ENCODE measurements at places on chromosomes 4 and X.

DNA sequence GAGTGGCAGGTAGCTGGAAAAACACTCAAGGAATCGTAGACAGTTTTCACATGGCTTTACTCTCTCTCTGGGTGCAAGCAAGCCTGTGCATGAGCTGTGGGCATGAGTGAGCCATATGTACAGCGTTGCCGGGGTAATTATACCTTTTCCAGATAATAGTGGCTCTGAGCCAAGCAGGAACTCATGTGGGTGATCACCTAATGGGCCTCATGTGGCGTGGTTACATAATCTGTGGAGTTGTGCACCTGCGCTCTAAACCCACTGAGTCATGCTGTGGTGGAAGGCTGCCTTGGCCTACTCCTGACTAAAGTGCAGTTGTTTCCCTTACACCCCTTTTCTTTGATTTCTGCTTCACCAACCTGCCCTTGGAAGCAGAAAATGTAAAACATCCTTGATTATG, 1564.5 kb upstream of the PCDH10 start:
- no peak for DNase-seq

DNA sequence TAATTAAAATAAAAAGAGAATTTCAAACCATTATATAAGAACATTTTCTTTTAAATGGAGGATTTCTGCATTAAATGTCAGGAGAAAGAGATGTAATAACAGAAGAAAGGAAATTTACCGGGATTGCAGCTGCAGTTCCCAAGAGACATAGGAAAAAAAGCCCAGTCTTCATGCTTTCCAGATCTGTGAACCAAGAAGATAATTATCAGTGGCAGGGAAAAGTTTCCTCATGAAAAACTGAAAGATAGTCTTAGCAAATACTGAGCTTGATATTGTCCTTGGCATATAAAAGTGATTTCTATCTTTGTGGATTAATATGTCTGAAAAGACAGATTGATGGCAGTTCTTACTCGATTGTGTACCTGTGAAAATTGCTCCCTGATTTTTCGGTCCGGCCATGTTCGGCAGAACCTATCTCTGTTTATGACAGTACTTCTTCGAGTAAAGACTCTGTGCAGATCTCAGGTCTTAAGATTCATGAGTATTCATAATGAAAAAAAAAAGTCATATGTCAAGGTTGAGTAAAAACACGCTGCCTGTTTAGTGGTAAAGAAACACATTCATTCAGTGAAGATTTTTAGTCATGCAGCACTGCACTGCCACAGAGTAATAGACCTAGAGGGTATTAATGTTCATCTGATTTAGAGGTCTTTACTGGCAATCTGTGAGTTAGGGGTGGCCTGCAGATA, 29.6 kb downstream of the SPARCL1 start:
- DNase-seq, result no peak

GRCh38 chr4:6307230-6307629, 37.6 kb downstream of the WFS1 start:
- DNase-seq, result no peak

DNA sequence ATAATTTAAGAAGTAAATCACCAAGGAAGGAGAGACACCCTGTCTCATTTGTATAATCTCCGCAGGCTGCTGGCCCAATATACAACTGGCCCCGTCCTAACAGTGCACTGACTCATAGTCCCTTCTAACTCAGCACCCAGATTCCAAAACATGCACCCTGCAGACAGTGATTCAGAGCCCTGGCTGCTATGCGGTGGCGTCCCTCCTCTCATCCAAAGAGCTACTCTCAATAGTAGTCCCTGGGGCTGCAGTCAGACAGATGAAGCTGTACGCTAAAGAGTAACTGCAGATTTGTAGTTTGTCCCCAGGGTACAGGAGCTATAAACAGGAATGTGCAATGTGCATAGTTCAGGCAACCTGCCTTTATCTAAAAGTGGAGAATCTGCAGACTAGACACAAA, 23.0 kb downstream of the GABRA3 start:
- DNase-seq, result no peak

GRCh38 chr4:8261851-8262535, 7.6 kb upstream of the HTRA3 start:
- DNase-seq, result no peak

- DNase-seq, result no peak
Measured at GRCh38 chr4:180052629-180053028, 2190.6 kb upstream of the TENM3 start.

- DNase-seq, result no peak
Measured at GRCh38 chr4:6548201-6548881, 26.6 kb upstream of the MAN2B2 start.

GRCh38 chr4:102318105-102318504, 27.2 kb downstream of the SLC39A8 start:
- no peak for DNase-seq

GRCh38 chr4:6489927-6490326, 17.5 kb upstream of the PPP2R2C start:
- no peak for DNase-seq

- no peak for DNase-seq
Measured at GRCh38 chr4:20017070-20017776, 234.5 kb upstream of the SLIT2 start.

DNA sequence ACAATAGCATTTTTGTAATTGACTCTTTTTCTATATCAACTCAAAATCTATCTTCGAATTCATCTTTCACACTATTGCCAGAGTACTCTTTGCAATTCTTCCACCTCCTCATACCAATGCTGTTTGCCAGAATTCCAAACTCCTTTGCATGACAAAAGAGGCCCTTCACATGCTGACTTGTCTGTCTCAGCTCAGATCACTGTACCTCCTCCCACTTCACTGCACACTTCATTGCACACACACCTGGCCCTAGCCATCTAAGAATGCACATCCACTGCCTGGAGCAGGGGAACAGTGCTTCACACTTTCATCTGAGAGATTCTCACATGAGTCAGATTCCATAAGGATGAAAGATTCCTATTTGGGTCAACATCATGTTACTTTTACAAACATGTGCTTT, 56.5 kb downstream of the PRDM5 start:
- no peak for DNase-seq

- no peak for DNase-seq
Measured at GRCh38 chr4:1074077-1074476, 39.3 kb downstream of the RNF212 start.

GRCh38 chr4:87851332-87851731, 18.6 kb downstream of the MEPE start:
- DNase-seq, result no peak

DNA sequence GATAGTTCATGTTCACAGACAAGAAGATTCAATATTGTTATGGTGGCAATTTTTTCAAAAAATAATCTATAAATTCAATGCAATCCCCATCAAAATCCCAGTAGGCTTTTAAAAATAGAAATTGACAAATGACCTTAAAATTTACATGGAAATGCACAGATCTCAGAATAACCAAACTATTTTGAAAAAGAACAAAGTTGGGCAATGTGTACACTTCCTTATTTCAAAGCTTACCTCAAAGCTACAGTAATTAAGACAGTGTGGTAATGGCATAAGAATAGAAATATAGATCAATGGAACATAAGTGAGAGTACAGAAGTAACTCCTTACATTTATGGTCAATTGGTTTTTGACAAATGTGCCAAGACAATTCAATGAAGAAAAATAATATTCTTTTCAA, 39.0 kb downstream of the FRMD7 start:
- no peak for DNase-seq

DNA sequence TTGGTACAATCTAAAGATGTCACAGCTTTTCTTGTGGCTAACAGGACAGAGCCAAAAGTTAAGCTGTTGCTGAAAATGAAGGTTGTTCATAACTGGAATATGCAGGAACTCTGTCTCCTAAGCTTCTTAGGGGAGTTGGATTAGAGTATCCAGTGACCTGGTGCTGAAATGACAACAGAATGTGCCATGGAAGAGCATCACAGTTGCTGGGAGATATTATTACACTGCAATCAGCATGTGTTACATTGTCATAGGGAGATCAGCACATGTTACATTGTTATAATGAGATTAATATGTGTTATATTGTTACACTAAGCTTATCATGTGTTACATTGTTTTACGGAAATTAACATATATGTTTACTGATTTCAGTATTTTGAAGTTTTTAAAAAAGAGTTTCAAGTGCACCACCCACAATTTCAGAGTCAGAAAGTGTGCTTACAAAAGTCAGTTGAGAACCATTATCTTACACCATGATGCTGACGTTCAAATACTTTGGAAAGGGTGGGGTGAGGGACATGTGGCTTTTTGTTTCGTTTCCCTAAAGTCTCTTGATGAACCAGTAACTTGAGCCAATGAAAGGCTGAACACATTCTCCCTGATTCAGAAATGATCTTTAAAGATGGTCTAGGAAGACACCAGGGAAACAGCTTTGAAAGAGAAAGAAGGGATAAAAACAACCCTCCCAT, 113.4 kb downstream of the DRD5 start:
- DNase-seq, result no peak

- DNase-seq, result no peak
Measured at GRCh38 chr4:8345053-8345945, 75.7 kb downstream of the HTRA3 start.

- no peak for DNase-seq
Measured at GRCh38 chrX:9903146-9903545, 64.0 kb upstream of the CLDN34 start.

DNA sequence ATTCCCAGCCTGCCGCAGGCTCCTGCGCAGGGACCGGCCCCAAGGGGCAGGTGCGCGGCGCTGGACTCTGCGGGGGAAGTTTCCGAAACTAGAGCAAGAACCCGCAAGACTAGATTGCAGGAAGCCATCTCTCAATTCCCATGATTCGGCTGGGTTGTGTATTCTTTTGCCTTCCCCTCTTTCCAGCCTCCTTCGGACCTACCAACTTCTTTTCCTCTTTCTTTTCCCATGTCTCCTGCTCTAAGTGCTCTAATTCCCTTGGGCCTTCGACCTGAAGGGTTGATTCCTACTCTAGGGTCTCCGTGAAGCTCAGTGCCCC, 645 bp upstream of the OPHN1 start:
- DNase-seq, result no peak

DNA sequence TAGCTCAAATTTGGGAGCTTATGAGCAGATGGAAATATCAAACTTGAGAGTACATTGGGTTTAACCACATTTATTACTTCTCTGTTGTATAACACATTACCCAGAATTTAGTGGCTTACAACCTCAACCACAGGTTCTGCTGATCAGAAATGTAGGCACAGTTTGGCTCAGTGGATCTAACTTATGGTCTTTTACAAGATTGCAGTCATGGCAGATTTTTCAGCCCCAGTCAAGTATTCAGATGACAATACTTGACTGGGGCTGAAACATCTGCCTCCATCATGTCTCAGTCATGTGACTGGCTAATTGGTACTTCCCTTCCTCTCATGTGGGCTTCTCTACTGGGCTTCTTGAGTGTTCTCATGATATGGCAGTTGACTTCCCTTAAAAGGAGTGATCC, 44.0 kb upstream of the ADAD1 start:
- no peak for DNase-seq

DNA sequence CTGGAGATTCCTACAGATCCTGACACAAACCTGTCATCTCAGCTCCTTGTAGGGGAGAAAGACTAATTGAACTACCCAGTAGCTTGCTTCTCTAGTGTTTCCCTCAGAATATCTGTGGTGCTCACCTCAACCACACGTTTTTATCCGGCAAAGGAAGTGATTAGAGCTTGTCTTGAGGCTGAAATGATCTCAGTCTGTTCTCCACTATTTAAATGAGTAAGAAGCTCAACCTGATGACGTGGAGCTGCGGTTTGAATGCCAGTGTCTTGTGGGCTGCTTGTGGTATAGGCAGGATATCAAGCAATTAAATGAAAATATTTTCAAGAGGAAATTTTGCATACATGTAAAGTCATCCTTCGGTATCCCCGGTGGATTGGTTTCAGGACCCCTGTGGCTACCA, 270.2 kb downstream of the TLL1 start:
- DNase-seq, result no peak

GRCh38 chr4:8090312-8090711, 68.3 kb downstream of the ABLIM2 start:
- no peak for DNase-seq

- DNase-seq, result no peak
Measured at GRCh38 chrX:123493857-123494256, 239.0 kb downstream of the THOC2 start.

GRCh38 chr4:26104056-26104685, 190.2 kb downstream of the SMIM20 start:
- DNase-seq, result no peak

GRCh38 chr4:139018501-139018900, 2.9 kb downstream of the NOCT start:
- no peak for DNase-seq

- no peak for DNase-seq
Measured at GRCh38 chr4:44120646-44121045, 328.0 kb downstream of the KCTD8 start.

DNA sequence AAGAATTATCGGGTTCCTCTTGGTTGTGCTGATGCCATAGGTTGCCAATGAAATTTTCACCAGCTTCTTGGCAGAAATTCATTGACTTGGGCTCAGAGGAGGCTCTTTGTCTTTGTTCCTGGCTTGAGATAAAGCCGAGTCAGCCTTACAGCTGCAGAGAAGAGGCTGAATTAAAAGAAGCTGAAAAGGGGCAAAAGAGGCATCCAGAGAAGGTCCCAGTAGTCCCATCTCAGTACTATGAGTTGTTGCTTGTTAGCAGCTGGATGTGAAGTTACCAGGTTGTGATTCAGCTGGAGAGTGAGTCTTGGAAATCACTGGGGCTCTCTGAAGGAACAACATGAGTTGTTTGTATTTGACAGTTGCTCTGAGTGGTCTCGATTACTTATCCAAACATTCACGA, 59.7 kb downstream of the SMAD1 start:
- DNase-seq, result no peak

GRCh38 chr4:25779021-25779420, 83.8 kb downstream of the SEL1L3 start:
- no peak for DNase-seq

DNA sequence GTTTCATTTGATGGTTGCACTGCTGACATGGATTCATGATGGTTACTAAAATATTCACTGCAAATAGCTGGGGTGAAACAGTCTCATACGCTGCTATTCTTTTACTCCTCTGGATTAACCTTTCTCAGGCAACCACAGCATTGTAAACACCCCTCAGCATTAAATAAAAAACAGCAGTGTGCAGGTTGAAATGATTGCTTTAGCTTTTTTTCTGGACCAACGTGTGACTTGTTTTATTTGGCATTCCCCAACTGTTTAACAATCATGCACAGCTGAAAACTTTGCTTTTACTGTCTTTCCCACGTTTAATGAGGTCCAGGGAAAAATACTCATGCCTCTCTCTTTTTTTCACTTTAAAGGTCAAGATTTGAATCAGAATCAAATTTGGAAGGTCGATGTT, 490.8 kb downstream of the RAPGEF2 start:
- no peak for DNase-seq

DNA sequence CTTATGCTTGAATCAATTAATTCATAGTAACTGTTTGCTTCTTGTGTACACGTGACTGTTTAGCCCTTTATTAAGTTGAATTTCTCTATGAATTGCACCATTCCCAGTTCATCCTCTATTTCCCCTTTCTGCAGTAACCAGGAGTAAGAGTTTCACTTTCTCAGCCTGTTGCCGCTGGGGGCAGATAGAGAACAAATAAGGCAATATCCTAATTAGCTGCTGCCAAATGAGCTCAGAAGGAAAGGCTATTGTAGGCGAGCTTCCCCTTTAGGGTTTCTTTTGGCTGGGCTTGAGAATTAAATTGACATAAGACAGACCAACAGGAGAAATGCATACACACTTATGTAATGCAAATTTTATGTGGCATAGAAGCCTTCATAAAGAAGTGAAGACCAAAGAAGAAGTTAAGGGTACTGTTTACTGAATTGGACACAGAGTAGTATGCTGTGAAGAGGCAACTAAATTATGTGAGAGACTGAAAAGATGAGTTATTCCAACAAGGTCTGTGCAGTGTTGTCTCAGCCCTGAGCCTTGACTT, 1594.7 kb downstream of the TECRL start:
- no peak for DNase-seq

Measured in stimulated activated CD4-positive, alpha-beta T cell treated with anti-CD3 and anti-CD28 coated beads, Interleukin-1b, Interleukin-23, amount 100 ng/mL, for 1 hour (primary cell).